ENCODE measurements at places on chromosomes 13 and 19.
A peak's percentile ranks its signal among the peaks of the same experiment; 100 is the strongest.

- DNase-seq: no peak
Measured at GRCh38 chr13:48594096-48594815, 59.5 kb upstream of the CYSLTR2 start.

GRCh38 chr19:15180451-15181390 lies 20.1 kb downstream of the NOTCH3 start:
- no peak for DNase-seq

- peak; percentile 62 for DNase-seq
Measured at GRCh38 chr19:38049105-38049649, 142.2 kb downstream of the SIPA1L3 start.

- peak; percentile 37 for DNase-seq
Measured at GRCh38 chr19:584240-585001, 5.3 kb upstream of the HCN2 start.

DNA sequence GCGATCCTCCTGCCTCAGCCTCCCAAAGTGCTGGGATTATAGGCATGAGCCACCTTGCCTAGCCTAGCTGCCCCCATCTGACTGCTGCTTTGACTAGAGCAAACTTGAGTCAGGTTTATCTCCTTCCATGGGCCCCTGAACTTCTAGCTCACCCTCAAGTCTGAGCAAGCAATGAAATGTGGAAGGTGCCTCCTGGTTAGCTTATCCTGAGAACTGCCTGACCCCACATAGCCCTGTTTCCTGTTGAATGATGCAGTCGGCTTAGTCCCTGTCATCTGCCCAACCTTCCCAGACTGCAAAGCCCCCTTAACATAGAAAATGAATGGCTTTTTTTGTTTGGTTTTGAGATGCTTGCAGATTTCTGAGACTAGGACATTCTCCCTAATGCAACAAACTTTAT lies 8.9 kb upstream of the TMEM160 start:
- peak; percentile 57 for DNase-seq

DNA sequence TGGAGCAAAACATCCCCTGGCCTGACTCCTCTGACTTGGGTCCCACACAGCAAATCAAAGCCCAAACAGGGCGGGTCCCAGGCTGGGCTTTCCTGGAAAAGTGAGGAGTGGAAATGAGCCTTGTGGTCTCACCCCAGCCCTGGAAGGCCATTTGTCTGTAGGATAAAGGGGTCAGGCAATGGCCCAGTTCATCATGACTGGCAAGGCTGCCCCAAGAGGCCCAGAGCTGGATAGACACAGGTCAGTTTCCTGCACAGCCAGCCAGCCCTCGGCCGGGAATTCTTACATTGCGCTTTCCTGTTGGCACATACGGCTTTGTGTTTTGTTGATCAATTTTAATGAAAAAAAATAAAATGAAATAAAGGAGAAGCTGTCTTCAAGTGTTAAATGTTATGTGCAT lies 174.3 kb downstream of the TSHZ3 start:
- no peak for DNase-seq

DNA sequence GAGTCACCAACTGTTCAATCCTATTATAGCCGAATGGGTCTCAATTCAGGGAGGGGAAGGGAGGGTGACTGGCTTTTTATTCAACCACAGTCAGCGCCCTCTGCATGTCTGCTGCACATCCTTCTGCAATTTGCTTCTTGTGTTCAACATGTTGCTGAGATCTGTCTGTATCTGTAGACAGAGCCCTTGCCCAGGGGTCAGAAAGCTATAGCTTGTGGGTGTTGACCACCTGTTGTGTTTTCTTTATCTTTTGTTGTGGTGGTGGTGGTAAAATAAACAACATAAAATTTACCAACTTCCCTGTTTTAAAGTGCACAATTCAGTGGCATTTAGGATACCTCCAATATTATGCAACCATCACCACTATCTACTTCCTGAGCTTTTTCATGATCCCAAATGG lies 12.2 kb downstream of the PPP1R12C start:
- DNase-seq: no peak

DNA sequence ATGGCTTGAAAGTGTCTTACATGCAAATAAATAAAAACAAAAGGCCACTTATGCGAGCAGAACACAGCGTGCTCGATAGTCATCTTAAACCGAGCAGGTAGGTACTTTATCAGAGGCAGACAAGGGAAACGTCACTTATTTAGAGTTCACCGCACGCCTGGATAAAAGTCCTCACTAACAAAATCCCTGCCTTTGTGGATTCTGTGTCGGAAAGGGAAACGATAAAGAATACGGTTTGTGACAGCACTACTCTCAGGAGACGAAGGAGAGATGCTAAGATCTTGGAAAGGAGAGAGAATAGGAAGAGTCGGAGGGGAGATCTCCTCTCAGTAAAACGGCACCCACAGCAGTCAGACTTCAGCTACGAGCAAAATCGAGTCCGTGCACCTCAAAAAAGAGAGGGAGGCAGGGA lies 581 bp downstream of the RCBTB1 start:
- no peak for DNase-seq

DNA sequence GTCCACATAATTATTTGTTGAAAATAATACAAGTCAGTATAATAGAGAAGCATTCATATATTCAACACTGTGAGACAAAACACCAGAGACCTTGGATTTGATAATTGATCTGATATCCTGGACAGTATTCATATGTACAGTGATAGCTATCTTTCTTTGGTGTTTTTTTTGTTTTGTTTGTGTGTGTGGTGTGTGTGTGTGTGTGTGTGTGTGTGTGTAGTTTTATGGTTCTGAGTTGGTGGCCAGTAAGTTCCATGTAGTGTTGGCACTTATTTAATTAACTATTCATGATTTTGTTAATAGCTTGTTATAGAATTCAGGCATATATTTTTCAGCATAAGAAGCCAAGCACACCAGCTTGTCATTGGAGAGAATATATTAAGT lies 1.6 kb upstream of the ANGPTL6 start:
- DNase-seq: no peak

GRCh38 chr13:72199640-72200039 lies 332.6 kb upstream of the DACH1 start:
- DNase-seq: no peak

- no peak for DNase-seq
Measured at GRCh38 chr13:112838842-112839117, 130.2 kb upstream of the MCF2L start.

DNA sequence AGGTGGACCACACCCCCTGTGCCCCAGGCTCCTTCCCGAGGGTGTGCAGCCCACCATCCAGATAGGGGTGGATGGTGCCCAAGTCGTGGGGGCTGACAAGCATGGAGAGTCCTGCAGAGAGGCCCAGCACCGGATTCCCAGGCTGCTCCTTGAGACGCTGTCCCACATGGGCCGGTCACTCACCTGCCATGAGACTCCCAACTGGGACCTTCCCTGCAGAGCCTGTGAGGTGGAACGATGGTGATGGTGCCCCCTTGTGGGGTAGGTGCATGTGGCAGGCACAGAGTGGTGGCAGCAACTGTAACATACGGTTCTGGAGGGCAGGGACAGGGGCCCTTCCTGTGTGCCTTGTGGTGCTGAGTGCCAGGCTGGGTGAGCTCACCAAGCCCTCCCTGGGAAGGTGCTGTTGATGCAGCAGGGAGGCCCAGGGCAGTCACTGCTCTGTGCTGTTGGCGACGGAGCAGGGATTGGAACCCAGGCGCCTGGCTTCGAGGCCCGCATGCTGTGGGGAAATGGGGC lies 33.1 kb downstream of the PPP1R37 start:
- peak; percentile 41 for DNase-seq

DNA sequence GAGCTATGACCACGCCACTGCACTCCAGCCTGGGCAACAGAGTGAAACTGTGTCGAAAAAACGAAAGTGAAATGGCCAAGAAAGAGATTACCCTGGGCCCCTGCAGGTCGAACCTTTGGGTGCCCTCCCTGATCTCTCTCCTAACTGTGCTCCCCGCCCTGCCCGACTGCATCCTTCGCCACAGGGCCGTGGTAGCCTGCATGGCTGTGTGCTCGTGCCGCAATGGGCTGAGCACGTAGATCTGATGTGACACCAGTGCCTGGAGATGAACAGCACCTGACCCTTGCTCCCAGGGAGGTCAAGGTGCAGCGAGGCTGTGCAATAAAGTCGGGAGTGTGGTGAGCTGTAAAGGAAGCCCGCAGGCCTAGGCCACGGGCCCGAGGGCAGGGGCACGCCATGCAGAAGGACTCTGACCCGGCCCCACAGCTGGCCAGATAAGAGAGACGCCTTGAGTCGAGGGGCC lies 60.2 kb downstream of the PEX11G start:
- DNase-seq: no peak

GRCh38 chr19:55432241-55432959 lies 10.7 kb downstream of the SHISA7 start:
- no peak for DNase-seq

GRCh38 chr13:21723807-21724505 lies 53.1 kb downstream of the FGF9 start:
- no peak for DNase-seq

GRCh38 chr13:97621631-97622030 lies 187.7 kb downstream of the RAP2A start:
- DNase-seq: no peak

- no peak for DNase-seq
Measured at GRCh38 chr19:17648097-17648660, 40.0 kb downstream of the UNC13A start.

- DNase-seq: no peak
Measured at GRCh38 chr19:16377521-16377920, 52.9 kb downstream of the KLF2 start.

GRCh38 chr13:72805676-72806346 lies 23.9 kb downstream of the PIBF1 start:
- DNase-seq: peak; percentile 57

All from amniotic epithelial cell (primary cell).